ENCODE measurements at places on chromosomes 2 and 18. TPM values are rescaled to one million over a fixed set of nuclear protein-coding genes. Genes with fewer than 3 reads are reported as not detected.

GRCh38 chr2:143473820-143474219 lies 344.6 kb downstream of the ARHGAP15 start:
- no peak for DNase-seq

DNA sequence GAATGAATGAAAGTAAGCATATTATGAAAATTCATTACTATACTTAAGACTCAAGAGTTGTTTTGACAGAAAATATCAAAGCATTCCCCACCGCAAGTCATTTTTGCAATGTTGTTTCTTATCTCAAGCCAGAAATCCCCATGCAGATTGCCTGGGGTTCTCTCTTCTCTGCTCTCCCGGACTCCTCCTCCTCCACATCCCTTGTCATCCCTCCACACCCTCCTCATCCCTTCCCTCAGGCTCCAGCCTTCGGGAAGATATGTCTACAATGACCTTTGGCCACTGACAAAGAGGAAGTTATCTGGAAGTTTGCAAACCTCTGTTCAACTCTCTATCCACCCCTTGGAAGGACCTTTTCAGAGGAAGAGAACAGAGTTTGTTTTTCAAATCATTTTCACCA lies 11.9 kb downstream of the TFCP2L1 start:
- no peak for DNase-seq

GRCh38 chr2:170298115-170298514 lies 120.2 kb downstream of the MYO3B start:
- no peak for DNase-seq

- no peak for DNase-seq
These were observed 30.1 kb downstream of the UXS1 start for GRCh38 chr2:106163948-106164545.

DNA sequence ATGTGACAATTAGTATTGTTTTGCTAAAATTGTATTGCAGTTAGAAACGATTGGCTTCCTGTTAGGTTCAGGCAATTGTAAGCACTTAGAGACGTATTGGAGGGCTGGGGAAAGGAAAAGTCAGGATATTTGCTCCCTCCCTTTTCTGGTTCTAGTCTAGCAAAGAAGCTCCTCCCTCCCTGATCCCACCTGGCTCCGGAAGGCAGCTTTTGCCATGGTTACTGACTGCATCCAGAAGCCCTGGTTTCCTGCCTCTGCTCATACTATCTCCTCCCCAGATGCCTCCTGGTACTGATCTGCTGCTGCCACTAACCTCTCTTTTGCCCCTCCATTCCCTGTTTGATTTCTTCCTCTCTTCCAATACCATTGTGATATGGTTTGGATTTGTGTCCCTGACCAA lies 275.9 kb downstream of the MREG start:
- no peak for DNase-seq

DNA sequence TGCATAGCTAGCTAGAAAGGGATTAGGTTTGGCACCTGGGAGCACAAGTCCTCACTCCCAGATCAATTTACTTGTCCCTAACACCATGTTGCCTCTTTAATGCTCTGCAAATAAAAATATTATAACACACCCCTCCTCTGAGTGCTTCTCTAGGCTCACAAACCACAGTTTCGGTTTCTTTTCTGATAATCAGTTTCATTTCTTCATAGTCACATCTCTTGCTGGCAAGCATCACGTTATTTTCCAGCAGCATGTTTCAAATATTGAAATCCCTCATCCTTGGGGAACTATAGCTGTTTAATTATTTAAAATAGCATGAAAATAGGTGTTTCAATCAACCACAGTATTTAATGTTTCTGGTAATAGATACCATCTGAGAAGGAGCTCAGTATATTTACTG lies 13.9 kb upstream of the SMCHD1 start:
- no peak for DNase-seq

DNA sequence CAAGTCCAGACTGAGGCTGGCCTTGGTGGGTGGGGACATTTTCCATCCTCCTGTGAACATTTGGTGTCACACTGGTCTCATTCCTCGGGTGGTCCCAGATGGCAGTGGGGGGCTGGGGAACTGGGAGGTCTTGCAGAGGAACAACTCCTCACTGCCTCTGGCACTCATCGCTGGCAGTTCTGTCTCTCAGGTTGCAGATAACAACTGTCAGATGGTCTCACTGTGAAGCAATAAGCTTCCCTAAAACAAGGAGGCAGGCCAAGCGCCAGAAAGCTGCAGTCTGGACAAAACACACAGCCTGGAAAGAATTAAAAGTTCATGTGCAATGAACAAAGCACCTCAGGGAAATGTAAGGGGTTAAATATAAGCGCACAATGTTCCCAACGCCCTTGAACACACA lies 78.1 kb downstream of the IRS1 start:
- DNase-seq: no peak

GRCh38 chr2:201969241-201969937 lies 64.3 kb upstream of the FZD7 start:
- DNase-seq: no peak

DNA sequence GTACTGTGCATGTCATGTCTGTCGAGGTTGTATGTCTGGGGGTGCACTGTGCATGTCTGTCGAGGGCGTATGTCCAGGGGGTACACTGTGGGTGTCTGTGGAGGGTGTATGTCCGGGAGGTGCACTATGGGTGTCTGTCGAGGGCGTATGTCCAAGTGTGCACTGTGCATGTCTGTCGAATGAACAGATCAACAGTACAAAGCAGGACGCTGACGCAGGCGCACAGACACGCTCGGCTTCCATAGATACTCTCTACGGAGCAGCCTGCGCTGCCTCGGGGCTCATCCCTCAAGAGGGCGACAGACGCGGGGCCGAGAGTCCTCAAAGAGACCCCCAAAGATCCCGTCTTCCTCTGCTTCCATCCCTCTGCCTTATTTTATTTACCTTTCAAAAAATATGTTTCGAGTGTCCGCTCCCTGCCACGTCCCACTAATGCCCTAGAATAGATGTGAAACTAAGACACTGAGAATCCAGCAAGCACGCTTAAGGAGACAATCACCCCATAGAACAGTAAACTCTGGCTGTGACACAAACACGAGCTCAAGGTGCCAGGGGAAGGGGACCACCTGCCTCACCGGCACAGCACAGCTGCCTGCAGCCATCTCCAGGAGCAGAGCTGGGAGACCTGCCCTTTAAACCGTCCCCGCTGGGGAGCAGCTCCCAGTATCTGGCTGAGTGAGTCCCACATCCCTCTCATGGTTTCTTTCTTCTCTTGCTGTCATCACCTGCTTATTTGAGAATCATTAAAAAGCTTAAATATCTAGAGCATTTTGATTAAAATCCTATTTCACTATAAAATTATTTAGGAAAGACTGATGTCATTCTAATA lies 250.5 kb upstream of the MYT1L start:
- DNase-seq: peak; percentile 30

- no peak for DNase-seq
These were observed 85.3 kb upstream of the TWSG1 start for GRCh38 chr18:9249254-9249653.

GRCh38 chr2:173086518-173087213 lies 11.0 kb downstream of the MAP3K20 start:
- peak; percentile 52 for DNase-seq

DNA sequence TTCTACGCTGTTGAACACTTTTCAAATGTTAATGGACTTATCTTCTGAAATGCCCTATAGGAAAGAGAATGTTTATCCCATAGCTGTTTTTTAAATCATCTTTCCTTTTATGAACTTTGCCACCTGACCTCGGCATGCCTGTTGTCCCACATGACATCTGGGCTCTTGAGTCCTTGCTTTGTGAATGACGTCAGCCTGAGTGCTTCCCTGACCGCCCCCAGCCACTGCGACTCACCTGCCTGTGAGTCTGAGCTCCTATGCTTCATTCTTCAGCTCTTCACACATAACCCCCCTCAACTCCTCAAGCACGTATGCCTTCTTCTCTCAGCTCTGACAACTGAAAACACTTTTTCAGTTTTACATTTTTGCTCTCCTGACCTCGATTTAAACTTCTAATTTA lies 166.8 kb downstream of the DCDC2C start:
- DNase-seq: no peak

GRCh38 chr2:64535024-64535423 lies 10.9 kb downstream of the AFTPH start:
- DNase-seq: no peak

- DNase-seq: no peak
These were observed 185.0 kb downstream of the DOK6 start for GRCh38 chr18:69585696-69586095.

DNA sequence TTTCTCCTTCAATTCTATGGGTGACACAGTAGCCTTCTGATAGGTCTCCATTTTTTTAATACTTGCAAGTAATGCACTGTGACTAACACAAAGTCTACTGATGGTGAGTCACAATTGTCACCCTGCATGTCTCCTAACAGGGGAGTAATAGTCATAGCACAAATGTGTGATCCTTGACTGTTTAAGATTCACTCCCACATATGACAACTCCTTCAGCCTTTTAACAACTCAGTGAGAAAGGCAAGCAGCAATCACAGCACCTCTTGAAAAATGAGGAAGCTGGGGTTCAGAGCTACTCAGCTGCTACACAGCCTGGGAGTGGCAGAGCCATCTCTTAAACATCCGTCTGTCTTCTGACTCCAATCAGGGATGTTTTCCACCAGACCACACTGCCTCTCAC lies 63.8 kb downstream of the EHD3 start:
- DNase-seq: no peak

ATP6V1B1 gene
- total RNA-seq: not detected

PPP1R1C gene
- total RNA-seq: 7.2 TPM

SCN9A gene
- total RNA-seq: 2.2 TPM

Measured in left lobe of liver (tissue), 2 donors.